ENCODE measurements at places on chromosomes 2 and 18. TPM values are rescaled to one million over a fixed set of nuclear protein-coding genes. Genes with fewer than 3 reads are reported as not detected.

The ZNF385B gene
- total RNA-seq, result not detected

DNA sequence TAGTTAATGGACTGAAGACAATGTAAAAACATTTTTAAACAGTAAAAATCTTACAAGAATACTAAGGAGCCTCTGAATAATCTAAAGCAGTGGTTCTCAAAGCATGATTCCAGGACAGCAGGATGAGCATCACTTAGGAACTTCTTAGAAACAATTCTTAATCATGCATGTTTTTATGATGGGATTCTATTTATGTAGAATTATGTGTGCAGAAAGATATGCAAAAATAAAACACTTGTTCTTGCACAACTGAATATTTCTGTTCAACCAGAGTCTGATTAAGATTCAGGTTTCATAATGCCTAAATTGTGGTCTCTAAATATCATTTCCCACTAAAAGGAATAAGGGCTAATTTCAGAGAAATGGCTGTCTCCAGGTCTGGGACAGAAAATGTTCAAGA, 69.2 kb upstream of the MTIF2 start:
- no peak for DNase-seq

The MC5R gene
- not detected for total RNA-seq

DNA sequence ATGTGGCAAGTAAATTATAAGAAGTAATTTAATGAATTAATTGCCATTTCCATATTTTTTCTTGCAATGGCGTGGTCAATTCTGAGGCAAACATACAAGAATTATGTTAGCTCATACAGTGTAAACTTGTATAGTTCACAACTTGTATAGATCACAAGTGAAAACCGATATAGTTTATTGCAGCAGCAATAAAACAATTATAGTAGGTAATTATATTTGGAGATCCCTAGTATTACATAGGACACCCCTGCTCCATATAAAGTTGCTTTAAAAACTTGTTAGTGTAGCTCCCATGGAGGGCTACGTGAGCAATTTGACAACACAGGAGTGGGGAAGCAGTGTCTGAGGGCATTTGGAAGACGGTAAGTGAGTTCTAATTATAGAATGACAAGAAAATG, 288.2 kb downstream of the SOCS6 start:
- DNase-seq, result no peak

The IL36B gene
- total RNA-seq, result not detected

The SH3BP4 gene
- 116 TPM for total RNA-seq

The NAT8 gene
- total RNA-seq, result 2.4 TPM

- no peak for DNase-seq
Measured at GRCh38 chr2:217970206-217970605, 32.6 kb downstream of the TNS1 start.

The MCM6 gene
- total RNA-seq, result 18.1 TPM

DNA sequence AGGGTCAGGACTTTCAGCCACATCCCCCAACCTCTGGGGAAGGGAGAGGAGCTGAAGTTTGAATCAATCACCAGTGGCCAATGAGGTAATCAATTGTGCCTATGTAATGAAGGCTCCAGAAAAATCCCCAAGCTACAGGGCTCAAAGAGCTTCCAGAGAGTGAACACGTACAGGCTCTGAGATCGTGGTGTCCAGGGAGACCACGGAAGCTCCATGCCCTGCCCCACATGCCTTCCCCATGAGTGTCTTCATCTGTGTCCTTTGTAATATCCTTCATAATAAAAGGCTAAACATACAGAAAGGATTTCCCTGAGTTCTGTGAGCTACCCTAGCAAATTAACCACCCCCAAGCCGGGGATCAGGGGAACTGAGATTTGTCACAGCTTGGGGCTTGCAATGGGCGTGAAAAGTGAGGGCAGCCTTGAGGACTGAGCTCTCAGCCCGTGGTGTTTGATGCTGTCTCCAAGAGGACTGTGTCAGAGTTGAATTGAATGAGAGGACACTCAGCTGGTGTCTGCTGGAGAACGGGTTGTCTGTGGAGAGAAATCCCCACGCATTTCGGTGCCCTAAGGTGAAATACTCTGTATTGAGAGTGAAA, 25.5 kb upstream of the TUBB6 start:
- no peak for DNase-seq

GRCh38 chr2:133732059-133732458, 163.8 kb upstream of the NCKAP5 start:
- no peak for DNase-seq

DNA sequence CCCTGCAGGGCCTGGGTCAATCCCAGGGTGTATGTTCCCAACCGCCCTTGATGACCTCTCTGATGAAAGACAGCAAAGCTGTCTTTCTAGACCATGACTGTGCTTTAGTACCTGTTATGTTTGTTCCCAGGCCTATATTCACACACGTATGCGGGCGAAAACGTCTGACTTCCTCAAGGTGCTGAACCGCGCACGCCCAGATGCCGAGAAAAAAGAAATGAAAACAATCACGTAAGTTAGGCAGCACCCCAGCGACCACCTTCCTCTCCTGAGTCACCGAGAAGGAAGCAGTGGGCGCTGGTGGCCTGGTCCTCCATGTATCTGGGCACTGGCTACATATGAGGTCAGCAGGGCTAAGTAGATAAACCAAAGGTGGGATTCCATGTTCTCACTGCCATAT, 11.1 kb upstream of the GPBAR1 start:
- DNase-seq, result no peak

GRCh38 chr2:38600921-38601455, 1.7 kb downstream of the HNRNPLL start:
- no peak for DNase-seq

The GREB1 gene
- total RNA-seq, result 57.6 TPM

The CD28 gene
- total RNA-seq, result not detected

The PDE11A gene
- total RNA-seq, result 2.5 TPM

GRCh38 chr2:217290467-217290866, 430.6 kb upstream of the TNP1 start:
- DNase-seq, result no peak

- DNase-seq, result no peak
Measured at GRCh38 chr2:11310212-11310611, 34.2 kb downstream of the ROCK2 start.

GRCh38 chr2:241190291-241190981, 2.0 kb downstream of the ANO7 start:
- DNase-seq, result no peak

DNA sequence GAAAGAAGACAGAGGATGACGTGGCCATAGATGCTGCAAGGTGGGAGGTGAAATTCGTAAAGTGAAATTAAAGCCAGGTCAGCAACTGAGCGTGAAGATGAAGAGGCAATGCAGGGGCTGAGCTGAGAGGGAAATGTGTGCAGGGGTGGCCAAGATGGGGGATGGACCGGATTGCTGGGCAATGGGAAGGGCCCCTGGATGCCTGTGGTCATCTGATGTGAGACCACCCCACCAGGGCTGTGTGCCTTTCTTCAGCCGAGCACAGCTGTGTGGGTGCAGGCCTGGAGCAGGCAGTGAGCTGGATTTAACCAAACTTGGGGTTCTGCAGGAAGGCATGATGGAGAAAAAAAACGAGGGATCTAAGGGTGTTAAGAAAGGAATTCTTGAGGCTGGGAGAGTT, 80.4 kb downstream of the ZCCHC2 start:
- DNase-seq, result no peak

- no peak for DNase-seq
Measured at GRCh38 chr2:163647300-163647699, 88.5 kb downstream of the FIGN start.

DNA sequence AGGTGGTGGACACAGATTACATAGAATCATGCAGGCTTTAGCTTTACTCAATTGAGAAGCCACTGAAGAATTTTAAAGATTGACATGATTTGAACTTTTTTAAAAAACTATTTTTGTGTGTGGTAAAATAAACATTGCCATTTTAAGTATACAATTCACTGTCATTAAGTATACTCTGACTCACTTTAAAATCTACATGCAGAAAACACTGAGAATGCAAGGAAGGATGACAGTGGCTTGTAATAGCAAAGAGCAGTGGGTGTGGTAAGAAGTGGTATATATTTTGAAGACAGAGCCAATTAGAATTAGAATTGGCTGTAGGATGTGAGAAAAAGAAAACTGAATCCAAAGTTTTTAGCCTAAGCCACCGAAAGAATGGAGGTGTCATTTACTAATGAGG, 14.9 kb downstream of the TRMT61B start:
- no peak for DNase-seq

- no peak for DNase-seq
Measured at GRCh38 chr2:100801402-100801801, 18.5 kb upstream of the NPAS2 start.

The MSGN1 gene
- total RNA-seq, result not detected

DNA sequence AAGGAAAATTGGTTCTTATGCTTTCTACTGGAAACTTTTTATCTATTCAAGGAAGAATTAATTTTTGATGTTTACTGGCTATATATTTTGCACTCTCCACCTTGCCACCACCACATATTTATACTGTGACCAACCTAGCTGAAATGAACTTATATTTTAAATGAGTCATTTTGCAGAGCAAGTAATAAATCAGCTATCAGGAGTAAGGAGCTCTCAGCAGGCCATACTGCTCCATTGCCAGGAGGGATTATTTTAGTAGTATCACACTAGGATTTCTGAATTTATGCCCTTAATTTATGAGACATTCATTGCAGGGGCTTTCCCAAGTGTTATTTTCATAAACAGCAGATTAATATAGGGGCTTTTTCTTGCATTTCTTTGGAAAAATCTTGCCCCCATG, 125.8 kb upstream of the CYP1B1 start:
- DNase-seq, result no peak

DNA sequence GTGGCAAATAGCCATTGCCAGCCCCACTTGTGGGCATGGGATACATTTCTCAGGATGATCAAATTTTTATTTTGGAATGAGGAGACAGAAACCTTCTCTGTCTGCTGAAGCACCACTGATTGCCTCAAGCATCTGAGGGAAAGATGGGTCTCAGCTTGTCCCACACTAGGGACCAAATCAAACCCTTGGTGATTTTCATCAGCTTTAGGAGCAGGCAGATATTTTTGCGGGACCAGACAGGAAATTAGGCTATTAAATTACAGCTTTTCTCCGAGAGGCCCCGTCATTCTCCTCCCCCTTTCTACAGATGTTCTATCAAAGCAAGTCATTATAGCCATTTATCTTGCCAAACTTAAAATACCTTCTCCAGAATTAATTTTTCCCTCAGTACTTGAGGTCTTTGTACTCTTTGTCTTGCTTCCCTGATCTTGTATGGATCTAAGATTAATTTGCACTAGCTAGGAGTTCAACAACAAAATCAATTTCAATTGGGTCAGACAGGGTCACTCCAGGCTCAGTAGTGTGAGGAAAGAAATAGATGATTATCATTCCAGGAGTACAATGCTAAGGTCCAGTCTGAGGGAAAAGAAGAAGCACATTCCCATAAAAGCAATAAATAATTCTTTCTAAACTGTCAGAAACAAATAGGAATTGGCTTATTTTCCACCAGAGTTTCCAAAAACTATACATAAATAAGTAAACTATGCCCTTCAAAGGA, 818.1 kb upstream of the SOX11 start:
- DNase-seq, result no peak

DNA sequence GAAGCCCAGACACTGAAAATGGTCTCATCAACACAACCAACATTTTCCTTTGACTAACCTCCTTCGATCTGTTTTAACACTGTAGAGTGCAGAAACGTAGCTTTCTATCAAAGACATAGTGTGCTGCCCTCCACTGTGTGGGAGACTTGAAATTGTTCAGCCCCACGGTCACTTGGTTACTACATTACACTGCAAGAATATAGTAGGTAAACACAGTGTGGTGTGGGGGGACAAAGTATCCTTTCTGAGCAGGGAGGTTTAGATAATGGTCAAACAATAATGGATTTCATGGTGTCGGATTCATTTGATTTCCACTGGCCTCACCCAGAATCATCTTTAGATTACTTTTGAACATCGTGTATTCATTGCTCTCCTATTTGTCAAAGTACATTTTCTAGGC, 181.0 kb downstream of the ERBB4 start:
- DNase-seq, result no peak

The GALNT5 gene
- not detected for total RNA-seq

DNA sequence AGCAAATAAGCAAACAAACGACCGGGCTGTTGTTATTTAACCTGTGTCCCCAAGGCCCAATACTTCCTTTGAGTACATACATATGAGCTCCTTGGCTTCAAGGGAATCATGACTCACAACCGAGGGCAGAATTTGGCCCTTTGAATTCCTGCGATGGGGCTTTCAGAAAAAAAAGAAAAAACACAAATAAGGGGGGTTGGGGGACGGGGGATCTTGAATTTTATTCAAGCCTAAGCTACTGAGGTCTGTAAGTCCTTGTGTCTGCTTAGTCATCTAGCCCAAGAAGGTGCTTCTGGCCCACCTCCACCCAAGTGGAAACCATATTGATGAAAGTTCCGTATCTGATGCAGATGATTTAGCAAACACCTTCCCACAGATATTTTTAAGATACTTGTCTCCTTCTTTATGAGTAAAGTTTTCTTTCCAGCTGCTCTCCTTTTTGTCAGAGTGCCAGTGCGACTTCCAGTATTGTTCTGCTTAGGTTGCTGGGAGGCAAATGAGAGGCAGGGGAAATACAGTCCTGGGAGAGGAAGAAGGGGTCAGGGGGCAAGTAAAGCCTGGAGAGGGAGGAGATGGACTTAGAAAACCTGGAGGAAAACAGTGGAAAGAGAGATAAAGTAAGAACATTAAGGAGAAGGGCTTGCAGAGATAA, 169.6 kb downstream of the ZEB2 start:
- no peak for DNase-seq

The TNFRSF11A gene
- total RNA-seq, result 2.1 TPM

The KCNJ13 gene
- 2.3 TPM for total RNA-seq

DNA sequence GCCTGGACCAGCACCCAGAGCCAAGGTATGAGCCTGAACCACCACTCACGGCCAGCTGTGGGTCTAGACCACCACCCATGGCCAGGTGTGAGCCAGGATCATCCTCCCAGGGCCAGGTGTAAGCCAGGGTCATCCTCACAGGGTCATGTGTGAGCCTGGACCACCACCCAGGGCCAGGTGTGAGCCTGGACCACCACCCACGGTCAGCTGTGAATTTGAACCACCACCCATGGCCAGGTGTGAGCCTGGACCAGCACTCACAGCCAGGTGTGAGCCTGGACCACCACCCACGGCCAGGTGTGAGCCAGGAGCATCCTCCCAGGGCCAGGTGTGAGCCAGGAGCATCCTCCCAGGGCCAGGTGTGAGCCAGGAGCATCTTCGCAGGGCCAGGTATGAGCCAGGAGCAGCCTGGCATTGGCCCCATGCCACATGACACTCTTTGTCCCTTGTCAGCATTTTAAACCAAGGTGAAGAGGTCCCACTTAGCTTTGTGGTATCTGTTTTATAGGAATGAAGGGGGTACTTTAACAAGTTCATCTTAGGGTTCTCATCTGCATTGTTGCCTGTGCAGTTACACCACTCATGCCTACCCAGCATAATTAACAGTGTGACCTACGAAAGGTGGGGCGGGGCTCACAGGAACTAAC, 71.2 kb downstream of the AGAP1 start:
- no peak for DNase-seq

DNA sequence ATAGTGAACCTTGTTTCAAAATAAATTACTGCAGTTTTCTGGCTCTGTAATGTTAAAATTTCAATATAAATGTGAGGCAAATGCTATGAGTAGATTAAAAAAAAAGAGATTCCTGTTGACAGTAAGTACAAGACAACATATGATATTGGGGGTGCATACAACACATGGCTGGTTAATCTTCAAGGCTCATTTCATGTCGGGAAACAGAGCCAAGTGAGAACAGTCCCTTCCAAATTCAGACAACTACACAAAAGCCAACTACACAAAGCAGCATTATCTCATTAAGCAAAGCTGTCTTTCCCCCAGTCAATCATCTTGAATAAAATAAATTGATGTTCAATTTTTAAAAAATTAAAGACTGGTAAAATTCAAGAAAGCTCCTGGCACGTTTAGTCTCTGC, 549.2 kb downstream of the CCDC85A start:
- no peak for DNase-seq

Data from SK-MEL-5 (cell line).